H1 (cell line): ENCODE measurements at places on chromosomes 1 and 21. TPM values are rescaled to one million over a fixed set of nuclear protein-coding genes. Genes with fewer than 3 reads are reported as not detected.

CLDN14 gene
- total RNA-seq, result not detected in 2 replicates

RNU1-2 gene
- 1,303 and 1,497 TPM in 2 replicates for total RNA-seq

KDF1 gene
- 16.7 and 16.9 TPM in 2 replicates for total RNA-seq

GRCh38 chr1:24155011-24155782 lies 12.3 kb upstream of the IL22RA1 start:
- DNase-seq, result no peak

DNA sequence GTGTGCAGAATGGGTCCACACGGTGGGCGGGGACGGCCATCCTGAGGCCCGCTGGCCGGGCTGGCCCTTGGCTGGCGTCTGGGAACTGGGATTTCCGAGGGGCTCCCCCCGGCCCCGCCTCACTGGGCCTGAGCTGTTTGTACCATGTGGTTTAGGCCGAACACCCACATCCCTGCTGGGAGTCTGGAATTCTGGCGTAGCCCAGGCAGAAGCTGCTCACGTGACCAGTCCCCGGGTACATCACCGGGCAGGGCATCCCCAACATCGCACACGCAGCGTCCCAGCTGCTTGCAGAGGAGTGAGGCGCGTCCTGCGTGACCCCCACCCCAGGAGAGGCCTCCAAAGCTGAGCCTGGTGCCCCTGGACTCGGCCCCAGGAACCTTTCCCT lies 2.1 kb downstream of the KRTAP10-7 start:
- no peak for DNase-seq

DNA sequence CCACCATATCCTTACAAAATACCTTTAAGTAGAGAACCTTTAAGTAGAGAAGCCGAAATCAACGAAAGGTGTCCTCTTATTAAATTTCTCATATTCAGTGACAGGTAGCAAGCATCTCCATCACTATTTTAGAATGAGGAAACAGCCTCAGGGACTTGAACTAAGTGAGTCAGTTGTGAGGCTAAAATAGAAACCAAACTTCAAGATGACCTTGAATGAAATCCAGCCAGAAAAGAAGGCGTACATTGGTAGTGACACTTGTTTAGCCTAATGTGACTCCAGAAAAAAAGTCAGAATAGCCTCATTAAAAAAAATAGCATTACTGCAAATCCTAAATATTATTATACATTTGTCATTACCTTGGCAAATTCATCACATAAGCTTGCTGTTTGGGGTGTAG lies 20.1 kb downstream of the RGS8 start:
- DNase-seq, result no peak

DNA sequence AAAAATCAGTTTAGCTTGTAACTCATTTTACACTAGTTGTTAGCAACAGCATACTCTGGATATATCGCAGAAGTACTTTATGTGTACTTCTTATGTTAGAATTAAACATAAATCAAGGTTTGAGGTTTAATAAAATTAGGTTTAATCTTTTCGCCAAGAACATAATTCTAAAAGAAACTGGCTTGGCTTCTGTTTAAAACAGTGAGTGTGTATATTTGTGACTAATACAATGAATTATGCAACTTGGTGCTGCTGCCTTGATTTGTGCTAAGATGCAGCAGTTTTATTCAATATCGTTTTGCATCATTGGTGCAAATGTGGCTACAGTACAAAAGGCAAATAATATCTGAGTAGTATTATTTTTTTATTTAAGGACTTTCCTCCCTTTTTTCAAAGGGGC lies 44.8 kb downstream of the USP25 start:
- DNase-seq, result no peak
